Stimulated activated CD8-positive, alpha-beta memory T cell treated with anti-CD3 and anti-CD28 coated beads, Interleukin-4, amount 100 ng/mL, for 1 hour (primary cell): ENCODE measurements at places on chromosomes 4 and X.

- no peak for DNase-seq
Measured at GRCh38 chrX:1394731-1395501, 3.0 kb upstream of the SLC25A6 start.

- no peak for DNase-seq
Measured at GRCh38 chr4:42281324-42282020, 115.8 kb upstream of the SHISA3 start.

DNA sequence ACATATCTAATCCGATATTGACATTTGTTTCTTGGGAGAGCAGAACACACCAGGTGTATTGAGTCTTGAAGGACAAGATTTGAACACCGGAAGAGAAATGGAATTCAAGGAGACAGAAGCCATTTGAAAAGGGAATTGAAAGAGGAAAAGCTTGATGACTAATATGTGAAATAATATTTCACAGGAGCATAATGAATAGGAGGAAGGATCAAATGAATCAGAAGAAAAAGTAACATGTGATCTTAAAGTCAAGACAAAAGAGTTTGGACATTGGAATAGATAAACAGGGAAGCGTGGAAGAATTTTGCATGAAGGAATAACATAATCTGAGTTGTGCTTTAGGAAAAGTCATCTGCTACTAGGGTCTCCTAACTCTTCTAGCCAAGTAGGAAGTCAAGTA, 145.5 kb upstream of the PDHA2 start:
- DNase-seq: no peak

DNA sequence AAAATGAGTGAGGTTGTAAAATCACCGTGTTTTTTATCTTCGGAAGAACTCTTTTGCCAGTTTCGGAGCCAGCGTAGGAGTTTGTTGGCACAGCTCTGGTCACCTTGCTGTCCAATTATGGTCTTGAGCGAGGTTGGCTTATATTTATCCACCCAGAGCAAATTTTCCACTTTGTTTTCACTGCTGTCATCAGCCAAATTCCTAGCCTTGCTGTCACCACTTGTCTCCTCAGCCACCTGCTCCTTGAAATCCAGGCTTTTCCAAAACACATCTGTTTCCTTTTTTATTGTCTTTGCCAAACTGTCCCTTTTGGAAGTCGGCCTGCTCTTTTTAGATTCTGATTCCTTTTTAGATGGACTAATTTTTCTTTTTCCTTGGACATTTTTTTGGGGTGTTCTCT, 57.6 kb downstream of the RFC1 start:
- DNase-seq: no peak

DNA sequence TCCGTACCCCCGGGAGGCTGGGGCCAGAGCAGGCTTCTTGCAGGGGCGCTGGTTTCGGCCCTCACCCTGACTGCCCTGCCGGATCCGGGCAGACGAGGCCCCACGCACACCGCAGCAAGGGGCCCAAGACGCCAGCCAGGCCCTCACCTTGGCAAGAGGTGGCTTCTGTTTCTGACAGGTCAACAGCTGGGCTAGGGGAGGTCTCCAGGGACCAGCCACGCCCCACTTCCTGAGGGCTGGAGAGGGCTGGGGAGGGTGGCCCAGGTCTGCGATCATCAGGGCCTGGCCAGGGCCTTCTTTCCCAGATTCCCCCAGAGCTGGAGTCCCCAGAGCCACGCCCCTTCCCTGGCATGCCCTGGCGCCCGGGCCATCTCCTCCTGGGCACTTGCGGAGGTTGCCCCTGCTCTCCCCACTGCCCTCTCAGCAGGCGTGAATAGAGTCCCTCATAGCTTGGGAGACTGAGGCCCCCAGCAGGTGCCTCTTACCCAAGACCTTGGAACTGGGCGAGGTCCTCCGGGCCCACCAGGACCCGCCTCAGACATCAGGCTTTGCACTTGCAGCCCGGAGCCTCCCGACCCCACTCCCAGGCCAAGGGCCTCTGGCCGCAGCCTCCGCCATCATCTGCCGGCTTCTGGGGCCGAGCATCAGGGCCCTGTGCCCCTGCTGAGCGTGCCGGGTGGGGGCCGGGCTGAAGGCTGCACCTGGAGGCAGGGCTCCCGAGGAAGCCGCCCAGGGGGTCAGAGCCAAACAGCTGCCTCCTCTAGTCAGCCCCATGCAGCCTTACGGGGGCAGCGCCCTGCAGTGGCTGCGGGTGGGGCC, 6.3 kb upstream of the FGFR3 start:
- no peak for DNase-seq
